ENCODE measurements at places on chromosomes 2 and 18.

DNA sequence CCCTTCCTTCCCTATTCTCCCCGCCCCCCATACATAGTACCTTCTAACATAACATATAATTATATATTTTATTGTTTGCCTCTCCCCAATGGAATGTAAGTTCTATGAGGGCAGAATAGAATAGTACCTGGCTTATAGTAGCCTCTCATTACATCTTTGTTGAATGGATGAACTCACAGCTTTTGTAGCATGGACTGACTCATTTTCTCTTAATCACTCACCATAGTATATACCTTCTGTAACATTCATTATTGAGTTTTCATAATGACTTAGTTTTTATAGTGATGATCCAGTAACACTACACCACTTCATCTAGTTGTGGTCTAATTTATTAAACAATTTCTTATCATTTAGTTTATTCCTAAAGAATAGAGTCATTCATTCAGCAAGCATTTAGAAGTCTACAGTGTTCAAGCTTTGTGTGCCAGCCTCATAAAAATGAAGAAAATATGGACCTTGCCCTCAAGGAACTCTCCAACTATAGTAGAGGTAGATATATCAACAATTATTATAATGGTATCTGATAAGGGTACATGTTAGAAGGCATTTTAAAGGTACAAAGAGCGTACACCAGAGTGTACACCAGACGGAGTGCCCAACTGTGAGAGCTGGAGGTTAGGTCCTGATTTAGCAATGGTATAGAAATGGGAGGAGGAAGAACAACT lies 31.1 kb downstream of the NCOA1 start:
- no peak for DNase-seq

DNA sequence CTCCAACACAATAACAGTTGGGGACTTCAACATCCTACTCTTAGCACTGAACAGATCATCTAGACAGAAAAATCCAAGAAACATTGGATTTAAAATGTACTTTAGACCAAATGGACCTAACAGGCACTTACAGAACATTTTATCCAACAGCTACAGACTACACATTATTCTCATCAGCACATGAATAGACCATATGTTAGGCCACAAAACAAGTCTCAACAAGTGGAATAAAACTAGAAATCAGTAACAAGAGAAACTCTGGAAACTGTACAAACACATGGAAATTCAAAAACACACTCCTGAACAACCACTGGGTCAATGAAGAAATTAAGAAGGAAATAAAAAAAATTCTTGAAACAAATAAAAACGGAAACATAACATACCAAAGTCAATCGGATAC lies 117.5 kb downstream of the ACVR1 start:
- DNase-seq = no peak

- DNase-seq = no peak
Measured at GRCh38 chr2:156340377-156340776, 7.9 kb upstream of the NR4A2 start.

DNA sequence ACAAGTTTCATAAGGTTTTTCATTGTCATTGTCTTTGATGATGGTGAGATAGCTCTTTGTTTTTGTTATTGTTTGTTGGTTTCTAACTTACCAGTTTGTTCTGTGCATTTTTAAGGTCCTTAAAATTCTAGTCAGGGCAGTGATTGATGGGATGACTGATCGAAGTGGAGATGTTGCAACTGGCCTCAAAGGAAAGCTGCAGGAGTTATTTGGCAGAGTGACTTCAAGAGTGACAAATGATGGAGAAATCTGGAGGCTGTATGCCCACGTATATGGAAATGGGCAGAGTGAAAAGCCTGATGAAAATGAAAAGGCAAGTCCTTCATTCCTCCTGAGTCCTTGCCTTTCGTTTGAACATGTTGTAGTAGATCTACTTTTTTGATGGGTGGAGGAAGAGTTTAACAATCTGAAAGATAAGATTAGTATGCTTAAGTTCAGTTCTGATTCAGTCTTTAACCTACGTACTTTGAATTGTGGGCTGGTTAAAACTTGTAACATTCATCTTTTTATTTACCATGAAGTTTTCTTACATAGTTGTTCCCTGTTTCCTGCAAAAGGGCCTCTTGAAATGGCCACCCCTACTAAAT lies 135.8 kb upstream of the LTBP1 start:
- no peak for DNase-seq

DNA sequence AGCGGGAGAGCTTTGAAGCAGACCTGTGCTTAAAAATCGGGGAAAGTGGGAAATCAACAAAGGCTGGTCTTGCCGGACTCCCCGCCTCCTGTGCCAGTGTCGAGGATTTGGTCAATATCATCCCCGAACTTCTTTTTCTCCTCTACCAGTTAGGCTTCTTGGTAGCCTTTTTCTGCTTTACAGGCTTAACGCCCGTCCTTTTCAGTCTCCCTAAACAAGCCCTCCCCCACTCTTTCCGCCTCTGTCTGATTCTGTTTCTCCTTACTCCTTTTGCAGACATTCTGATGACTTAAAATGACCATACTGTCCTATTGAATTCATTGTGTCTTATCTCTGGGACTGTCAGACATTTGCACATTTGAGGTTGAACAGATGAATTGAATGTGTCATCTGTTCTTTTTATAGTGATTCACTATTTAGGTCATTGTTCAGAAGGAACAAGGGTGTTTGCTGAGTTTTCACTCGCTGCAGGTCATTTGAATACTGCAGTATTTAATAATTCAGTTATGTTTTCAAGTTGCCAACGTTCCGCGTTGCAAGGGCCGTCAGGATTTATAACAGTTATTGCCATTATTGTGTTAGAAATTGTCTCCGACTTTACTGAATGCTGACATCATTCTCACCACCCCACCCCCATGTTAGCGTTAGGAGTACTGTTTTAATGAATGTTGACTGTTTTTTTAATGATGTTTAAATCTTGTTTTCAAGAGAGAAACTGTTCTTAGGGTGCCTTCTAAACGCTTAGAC lies 1.1 kb downstream of the ITGAV start:
- no peak for DNase-seq

DNA sequence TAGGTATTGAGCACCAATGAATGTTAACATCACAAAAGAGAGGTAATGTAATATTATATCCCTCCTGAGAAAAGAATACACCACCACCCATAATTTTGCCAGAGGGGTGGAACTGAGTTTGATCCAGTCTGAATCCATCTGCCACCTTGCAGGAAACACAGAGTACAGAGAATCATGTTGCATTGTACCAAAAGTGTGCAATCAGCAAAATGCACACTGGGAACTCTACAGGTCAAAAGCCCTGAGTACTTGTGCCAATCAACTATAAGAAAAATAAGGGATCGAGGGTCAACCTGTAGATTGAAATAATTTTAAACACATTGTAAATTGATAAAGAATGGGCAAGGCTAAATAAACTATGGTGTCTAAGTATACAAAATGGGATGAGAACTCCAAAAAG lies 141.5 kb downstream of the KCNH7 start:
- no peak for DNase-seq

DNA sequence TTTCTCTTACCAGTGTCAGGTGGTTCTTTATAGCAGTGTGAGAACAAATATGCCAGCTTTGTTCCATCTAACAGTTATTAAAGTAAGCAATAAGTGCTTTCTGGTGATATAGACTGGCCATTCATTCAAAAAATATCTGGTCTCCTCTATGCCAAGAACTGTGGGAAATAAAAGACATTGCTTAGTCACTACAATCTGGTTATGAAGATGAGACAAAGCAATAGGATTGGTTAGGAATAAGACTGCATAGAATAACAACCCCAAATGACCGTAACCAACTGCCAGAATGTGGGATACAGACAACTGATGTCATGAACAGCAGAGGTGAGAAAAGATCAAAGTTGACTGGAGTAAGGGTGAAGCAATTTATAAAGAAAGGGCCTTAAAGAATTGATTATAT lies 83.8 kb downstream of the MBD2 start:
- DNase-seq = no peak

DNA sequence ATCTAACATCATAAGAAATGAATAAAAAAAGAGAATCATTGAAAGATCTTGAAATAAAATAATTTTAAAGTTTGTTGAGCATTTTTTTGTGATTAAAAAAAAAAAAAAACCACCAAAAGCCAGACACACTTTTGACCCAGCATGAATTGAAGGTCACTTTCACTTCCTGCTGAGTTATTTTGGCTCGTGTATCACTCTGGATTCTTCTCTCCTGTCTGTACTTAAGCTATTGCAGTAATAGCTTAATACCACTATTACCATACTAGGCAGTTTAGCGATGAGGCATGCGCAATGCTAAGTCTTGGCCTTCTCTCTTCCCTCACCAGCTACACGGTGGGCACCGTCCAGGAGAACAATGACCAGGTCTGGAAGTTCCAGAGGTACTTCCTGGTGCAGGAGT lies 54.5 kb upstream of the SPP2 start:
- DNase-seq = no peak

GRCh38 chr2:49002750-49003149 lies 151.6 kb downstream of the FSHR start:
- no peak for DNase-seq

GRCh38 chr18:22342625-22343024 lies 75.1 kb downstream of the CTAGE1 start:
- no peak for DNase-seq

DNA sequence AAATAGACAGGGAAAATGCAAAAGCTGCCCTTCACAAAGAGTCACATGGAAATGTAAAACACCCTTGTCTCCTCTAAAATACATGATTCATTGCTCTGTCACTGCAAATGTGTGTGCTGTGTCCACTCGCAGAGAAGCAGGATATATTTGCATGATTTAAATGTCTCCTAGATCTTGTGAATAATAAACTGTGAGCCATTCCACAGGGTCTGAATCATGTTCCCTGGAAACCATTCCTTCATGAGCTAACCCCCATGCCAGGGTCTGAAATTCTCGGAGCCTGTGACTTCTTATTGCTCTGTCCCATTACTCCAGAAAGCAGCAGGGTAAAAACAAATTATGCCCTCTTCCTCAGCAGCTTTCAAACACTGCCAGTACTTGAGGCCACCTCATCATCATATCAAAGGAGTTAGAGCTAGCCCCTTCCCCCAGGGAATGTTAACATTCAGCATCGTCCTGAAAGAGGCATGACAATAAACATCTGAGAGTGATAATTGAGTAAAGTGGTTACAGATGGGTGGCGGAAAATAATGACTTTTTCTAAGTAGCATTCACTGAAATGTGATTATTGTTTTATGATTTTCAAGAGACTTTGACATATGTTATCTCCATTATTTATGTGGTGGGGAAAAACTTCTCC lies 11.7 kb upstream of the CNGA3 start:
- DNase-seq = peak; percentile 23

GRCh38 chr2:120741571-120742561 lies 6.2 kb downstream of the GLI2 start:
- no peak for DNase-seq

GRCh38 chr18:41768467-41768866 lies 186.6 kb upstream of the PIK3C3 start:
- no peak for DNase-seq

GRCh38 chr2:26059542-26059941 lies 25.7 kb downstream of the RAB10 start:
- no peak for DNase-seq

DNA sequence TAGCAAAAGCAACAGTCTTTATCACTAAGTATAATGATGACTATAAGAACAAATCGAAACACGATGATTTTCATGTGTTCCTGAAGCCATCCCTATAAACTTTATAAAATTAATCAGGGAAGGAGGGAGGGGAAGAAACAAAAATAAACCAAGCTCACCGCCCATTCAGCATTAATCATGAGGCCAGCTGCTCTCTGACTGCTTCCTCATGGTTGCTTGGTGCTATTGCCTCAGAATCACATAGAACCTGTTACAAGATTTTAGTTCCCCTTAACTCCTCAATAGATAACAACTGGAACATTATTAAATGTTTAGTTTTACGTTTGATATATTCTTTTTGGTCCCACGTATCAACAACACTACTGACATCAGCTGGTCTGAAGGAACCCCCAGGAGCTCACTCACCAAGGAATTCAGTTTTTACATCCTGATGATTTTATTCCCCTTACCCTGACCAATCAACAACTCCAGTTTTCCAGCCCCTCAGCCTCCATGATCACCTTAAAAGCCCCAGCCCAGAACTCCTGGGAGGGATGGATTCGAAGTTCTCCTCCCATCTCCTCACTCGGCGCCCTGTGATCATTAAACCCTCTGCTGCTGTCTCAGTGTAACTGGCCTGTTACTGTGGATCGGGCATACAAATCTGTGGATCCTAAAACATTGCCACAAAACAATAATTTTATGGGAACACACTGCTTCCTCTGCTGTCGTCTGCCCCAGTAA lies 10.6 kb upstream of the HNRNPLL start:
- no peak for DNase-seq

DNA sequence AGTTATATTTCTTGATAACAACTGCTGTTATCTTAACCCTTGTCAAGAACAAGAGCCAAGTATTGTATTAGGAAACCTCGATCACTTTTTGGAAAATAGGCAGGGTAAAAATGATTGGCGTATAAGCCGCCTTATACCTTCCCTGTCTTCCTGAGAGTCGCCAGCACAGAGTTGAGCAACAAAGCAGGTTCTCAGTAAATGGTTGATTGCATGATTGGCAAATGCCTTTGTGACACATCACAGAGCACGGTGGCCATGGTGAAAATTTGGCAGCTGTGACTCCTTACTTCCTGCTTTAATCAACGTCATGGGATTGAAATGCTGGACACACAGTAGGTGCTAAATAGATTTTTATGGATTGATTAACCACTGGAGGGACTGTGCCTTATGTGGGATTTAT lies 3.9 kb upstream of the KLHL29 start:
- no peak for DNase-seq

- DNase-seq = no peak
Measured at GRCh38 chr18:1488957-1489356, 584.3 kb downstream of the ADCYAP1 start.

GRCh38 chr2:181566334-181567032 lies 90.4 kb downstream of the CERKL start:
- DNase-seq = no peak

DNA sequence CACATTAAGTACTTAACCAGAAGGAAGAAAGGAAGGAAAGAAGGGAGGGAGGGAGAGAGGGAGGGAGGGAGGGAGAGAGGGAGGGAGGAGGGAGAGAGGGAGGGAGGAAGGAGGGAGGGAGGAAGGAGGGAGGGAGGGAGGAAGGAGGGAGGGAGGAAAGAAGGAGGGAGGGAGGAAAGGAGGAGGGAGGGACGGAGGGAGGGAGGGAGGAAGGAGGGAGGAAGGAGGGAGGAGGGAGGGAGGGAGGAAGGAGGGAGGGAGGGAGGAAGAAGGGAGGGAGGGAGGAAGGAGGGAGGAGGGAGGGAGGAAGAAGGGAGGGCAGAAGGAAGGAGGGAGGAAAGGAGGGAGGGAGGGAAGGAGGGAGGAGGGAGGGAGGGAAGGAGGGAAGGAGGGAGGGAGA lies 363.3 kb downstream of the MBD2 start:
- DNase-seq = no peak

DNA sequence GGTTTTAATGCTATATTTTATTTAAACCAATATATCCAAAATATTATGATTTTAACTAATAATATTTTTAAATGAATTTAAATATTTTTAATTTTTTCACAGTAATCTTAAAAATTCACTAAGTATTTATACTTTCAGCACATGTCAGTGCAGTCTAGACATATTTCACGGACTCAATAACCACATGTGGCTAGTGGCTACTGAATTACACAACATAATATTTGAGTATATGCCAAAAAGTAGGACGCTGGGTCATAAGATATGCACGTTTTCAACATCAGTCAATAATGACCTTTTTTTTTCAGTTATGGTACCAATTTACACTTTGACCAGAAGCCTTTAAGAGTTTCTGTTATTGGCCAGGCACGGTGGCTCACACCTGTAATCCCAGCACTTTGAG lies 117.7 kb downstream of the GFPT1 start:
- no peak for DNase-seq

GRCh38 chr18:55489034-55489986 lies 98.7 kb downstream of the TCF4 start:
- DNase-seq = peak; percentile 69
